ENCODE measurements at places on chromosomes 2 and 18. TPM values are rescaled to one million over a fixed set of nuclear protein-coding genes. Genes with fewer than 3 reads are reported as not detected.

GRCh38 chr18:11489266-11489899 lies 120.0 kb upstream of the SLC35G4 start:
- no peak for DNase-seq

DNA sequence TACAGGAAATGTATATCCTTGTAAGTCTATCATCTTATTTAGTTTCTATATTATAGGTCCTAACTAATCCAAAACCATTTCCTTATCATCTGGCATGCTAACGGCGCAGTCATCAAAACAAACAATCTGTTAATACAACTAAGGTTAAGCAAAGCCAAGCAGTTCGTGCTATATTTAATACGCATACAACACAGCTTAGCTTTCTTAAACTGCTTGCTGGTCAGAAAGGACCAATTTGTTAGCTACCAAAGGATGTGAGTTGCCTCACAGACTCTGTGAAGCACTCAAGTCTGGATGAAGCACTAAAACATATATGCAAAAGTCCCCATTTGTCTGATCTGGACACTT lies 67.0 kb downstream of the ZEB2 start:
- DNase-seq = no peak

DNA sequence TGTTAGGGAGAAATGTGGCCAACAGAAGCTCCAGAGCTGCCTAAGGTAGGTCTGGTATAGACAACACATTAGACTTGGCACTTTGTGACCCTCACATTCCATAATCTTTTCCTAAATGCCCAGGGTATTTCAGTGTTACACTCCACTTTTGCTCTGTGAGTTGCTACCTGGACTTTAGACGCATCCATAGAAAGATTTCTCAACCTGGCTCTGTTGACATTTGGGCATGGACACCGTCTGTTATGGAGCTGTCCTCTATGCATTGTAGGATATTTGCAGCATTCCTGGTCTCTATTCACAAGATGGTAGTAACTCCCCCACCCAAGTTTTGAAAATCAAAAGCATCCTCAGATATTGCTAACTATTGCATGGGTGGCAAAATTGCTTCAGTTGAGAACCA lies 136.5 kb upstream of the NETO1 start:
- no peak for DNase-seq

DNA sequence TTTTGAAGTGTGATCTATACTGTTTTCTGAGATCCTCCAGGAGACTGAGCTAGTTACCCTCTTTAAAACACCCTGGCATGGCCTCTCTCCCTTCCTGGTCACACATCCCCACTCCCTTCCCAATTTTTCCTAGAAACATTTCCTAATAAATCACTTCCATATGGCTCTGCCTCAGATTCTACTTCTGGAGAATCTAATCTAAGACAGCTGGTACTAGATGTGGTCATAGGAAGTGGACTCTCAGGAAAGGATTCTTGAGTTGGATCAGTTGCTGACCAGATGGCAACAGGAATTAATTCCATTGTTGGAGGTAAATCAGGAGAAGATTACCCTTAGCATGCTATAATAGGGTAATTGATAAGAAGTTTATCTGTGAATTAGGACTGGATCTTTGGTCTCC lies 310.5 kb downstream of the SATB2 start:
- DNase-seq = no peak

GRCh38 chr2:121279476-121280220 lies 5.4 kb downstream of the TFCP2L1 start:
- no peak for DNase-seq

DNA sequence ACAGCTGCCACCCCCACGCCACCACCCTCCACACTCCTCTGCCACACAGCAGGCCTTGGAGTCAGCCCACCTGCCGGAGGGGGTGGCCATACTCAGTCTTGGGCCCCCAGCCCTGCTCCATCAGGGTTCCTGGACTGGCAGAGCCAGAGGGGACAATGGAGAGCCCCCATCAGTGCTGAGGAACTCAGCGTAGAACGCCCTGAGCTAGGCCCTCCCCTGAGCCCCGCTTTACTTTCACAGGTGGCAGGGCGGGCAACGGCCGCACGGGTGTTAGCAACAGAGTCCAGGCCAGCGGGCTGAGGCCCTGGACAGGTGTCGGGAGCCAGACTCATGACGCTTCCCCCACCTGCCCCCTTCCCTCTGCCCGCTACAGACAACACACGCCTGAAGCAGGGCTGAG lies 47.1 kb downstream of the FOSL2 start:
- DNase-seq = no peak

GRCh38 chr2:205872716-205873115 lies 190.4 kb downstream of the NRP2 start:
- DNase-seq = no peak

- DNase-seq = no peak
These were observed 15.7 kb upstream of the DPP10 start for GRCh38 chr2:114426756-114427155.

The WIPF1 gene
- total RNA-seq = 0.61 TPM
